ENCODE measurements at places on chromosomes 11 and 22. TPM values are rescaled to one million over a fixed set of nuclear protein-coding genes. Genes with fewer than 3 reads are reported as not detected.
A peak's percentile ranks its signal among the peaks of the same experiment; 100 is the strongest.

DNA sequence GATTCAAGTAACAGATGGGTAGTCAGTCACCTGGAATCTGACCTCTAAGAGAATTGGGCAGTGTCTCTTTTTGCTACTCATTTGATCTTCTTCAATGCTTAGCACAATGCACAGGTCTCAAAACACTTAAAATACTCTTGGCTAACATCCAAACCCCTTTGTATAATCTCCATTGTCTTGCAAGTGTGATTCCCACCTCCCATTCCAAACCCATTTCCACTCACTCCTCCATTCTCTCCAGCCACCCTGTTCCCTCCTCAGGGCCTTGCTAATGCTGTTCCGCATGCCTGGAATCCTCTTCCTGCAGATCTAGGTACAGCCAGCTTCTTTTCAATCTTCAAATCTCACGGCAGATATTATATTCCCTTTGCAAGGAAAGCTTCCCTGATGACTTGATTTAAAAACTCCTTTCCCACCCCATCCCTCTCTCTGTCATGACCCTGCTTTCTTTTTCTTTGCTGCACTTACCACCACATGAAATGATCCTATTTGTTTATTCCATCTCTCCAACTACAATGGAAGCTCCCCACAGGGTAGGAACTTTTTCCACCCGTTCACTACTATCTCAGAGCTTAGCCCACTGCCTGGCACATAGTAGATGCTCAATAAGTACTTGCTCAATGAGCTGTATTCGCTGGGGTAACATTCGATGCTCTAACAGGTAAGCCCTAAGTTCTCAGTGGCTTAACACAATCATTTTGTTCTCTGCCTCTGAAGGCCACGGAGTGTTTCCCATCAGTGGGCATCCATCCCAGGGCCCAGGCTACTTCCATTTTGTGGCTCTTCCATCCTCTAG, 121.7 kb downstream of the MN1 start:
- no peak for DNase-seq

GRCh38 chr22:47784367-47784983, 1022.0 kb downstream of the TBC1D22A start:
- no peak for DNase-seq

DNA sequence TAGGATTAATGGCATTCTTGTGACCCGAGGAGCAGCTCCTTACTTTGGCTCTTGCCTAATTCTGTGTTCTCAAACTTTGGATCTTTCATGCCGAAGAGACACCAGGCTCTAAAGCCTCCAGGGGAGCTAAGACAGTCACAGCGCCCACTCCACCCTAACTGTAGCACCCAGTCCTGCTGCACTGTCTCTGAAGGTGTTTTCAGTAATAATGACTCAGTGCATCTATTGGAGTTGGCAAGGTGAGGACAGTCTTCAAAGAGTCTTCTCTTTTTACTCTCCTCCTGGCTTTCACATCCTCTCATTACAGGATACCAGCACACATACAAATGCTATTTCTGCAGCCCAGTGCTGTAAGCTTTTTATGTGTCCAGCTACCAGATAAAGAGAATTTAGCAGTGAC, 69.4 kb downstream of the PPFIBP2 start:
- no peak for DNase-seq

- DNase-seq, result no peak
These were observed 87.2 kb upstream of the CARD18 start for GRCh38 chr11:105226766-105227165.

DNA sequence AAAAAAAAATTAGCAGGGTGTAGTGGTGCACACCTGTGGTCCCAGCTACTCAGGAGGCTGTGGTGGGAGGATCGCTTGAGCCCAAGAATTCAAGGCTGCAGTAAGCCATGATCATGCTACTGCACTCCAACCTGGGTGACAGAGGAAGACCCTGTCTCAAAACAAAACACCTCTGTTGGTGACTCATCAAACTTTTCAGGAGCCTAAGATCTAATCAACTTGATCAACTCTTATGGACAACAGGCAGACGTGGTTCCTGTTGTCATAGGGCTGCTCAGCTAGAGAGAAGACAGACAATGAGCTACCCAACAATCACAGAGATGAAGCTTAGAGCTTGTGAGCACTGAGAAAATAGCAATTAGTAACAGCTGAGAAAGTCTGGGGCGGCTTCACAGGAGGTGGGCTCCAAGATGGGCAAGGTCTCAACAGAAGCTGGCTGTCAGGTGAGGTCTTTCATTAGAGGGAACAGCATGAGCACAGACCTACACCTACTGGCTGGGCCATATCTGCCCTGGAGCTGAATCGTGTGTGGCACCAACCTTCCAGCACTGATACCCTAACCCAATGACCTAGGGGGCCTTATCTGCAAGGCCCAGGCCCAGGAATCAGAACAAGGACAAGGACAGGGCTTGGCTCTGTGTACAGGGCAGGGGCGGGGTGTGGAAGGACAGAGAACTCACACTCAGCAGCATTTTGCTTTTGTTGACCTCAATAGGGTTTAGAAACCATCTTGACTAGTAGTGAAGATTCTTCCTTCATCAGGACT, 7.2 kb upstream of the UCP3 start:
- DNase-seq, result no peak

DNA sequence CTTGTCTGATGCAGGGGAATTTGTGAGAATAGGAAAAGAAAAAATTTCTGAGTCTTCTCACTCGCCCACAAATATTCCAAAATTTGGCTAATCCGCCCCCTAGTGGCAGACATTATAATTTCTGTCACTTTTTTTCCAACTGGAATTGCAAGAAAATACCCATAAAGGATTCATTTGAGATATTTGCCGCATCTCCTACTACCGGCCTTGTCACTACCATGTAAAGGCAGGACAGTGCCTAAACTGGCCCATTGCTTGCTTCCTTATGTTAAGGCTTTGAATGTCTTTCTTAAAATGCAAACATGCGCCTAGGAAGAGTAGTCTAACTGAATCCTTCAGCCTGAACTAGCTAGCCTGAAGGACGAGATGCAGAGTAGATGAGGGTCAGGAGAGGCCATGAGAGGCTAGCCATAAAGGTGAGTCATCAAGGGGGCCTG, 9.3 kb upstream of the CEP295 start:
- peak; percentile 17 for DNase-seq

GRCh38 chr22:40624770-40625169, 11.7 kb downstream of the MRTFA start:
- no peak for DNase-seq

- DNase-seq, result peak; percentile 86
These were observed 4.3 kb upstream of the BAIAP2L2 start for GRCh38 chr22:38114484-38115398.

GRCh38 chr11:73265278-73265810, 6.8 kb upstream of the P2RY6 start:
- DNase-seq, result no peak

DNA sequence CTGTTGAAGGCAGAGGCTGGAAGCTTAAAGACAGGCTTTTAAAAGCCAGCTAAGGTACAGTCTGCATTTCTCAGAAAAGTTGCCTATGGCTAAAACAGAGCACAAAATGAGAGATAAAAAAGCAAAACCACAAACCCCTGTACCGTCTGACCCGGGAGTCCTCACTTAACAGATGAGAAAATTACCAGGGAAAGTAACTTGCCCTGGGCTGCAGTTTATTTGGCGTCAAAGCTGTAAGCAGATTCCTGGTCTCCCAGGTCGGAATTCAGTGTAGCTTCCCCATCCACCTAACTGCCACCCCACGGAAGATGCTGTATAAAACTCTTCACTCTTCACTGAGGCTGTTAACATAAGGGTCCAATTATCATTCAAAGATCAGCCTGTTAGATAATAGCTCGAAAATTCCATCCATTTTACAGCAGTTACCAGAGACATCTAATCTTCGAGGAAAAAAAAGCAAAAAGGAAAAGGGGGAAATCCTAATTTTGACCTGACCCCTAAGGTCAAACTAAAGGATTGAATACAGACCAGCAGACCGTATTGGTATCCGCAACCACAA, 1.5 kb downstream of the TCF20 start:
- DNase-seq, result no peak

DNA sequence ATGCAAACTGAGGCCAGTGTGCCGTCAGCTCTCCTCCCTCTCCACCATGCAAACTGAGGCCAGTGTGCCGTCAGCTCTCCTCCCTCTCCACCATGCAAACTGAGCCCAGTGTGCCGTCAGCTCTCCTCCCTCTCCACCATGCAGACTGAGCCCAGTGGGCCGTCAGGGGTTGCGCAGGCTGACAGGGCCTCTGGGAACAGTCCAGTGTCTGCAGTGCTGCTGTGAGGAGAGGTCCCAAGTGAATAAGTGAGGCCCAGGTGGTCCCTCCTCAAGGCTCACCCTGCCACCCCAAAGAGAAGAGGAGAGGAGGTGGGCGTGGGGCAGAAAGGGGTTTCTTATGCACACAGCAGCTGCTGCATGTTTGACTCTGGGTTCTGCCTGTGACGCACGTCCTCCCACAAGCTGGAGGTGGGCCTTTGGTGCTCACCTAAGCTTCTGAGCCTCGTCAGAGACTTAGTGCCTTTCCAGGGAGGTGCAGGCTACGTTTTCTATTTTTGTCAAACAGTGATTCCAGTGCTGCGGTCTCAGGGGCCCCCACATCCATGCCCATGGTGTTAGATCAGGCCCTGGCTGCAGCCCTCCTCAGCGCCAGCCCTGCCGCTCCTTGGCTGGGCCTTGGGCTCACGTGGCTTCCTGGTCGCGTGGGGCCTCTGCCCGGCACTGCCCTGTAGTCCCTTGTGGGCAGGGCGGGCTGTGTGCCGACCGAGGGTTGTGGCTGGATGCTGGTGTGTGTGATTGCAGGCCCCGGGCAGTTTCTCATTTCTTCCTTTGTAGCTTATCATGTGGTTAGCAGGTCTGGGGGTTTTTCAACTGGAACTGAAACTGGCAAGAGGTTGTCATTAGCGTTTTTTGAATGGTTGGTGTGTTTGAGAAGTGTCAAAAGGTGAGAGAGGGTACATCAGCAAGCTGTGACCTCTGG, 7.1 kb downstream of the TPCN2 start:
- no peak for DNase-seq

- DNase-seq, result no peak
These were observed 7.8 kb downstream of the UNC93B1 start for GRCh38 chr11:67996051-67996450.

DNA sequence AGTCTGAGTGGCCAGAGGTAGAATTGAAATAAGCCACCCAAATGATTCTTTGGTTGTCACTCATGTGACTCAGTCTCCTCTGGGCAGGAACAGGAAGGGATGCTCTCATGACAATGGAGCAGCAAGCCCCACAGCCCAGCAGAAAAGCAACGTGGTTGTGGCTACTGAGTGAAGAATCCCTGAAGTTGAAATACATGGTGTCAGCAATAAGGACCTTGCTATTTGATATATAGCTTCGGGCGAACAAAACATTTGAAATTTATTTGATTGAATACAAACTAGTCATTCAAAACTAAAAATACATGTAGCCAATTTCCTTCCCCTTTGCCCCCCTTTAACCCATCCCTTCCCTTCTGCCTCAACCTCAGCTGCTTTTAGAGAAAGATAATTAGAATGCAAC, 14.5 kb upstream of the DTX4 start:
- DNase-seq, result no peak

- DNase-seq, result no peak
These were observed 19.3 kb downstream of the CACNA1I start for GRCh38 chr22:39589875-39590274.

DNA sequence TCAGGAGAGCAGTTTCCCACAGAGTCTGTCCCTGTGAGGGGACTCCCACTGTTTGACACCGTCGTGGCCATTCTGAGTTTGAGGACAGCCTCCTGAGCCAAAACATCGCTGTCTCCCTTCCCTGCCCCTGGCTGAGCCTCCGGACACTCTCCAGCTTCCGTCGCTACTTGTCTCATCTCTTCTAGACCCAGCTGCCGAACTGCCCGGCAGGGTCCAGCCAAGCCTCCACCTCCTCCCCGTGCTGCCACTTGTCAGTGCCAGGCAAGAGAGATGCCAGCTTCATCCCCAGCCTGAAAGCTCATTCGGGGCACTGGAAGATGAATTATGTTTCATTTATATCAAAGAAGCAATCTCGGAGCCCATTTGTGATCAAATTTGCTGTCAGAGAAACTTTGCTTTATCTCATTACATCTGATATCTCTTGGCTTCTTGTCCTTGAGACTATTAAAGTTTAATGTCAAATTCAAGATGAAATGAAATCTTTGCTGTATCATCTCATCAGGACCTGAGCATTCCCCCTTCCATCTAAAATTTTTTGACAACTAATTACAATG, 283.9 kb downstream of the BUD13 start:
- DNase-seq, result no peak

DNA sequence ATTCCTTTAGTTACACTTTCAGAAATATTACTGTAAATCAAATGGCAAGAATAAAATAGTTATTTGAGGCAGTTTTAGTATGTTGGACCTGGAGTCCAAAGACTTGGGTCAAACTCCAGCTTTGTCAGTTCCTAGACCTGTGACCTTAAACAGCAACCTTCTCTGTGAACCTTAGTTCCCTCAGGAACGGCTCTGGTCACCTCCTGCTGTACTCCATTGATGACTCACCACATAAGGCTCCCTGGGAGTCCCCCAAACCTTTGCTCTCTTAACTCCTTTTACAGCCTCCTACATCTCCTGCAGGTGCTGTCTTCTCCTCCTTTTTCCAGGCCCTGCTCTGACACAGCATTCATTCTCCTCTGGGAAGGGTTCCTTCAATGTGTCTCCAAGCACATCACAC, 29.1 kb downstream of the LIMK2 start:
- no peak for DNase-seq

- no peak for DNase-seq
These were observed 18.7 kb upstream of the LRP5 start for GRCh38 chr11:68293708-68294107.

GRCh38 chr11:133832096-133832990, 13.0 kb downstream of the SPATA19 start:
- no peak for DNase-seq

- DNase-seq, result no peak
These were observed 1.2 kb downstream of the ARHGEF17 start for GRCh38 chr11:73308961-73309919.

Gene DERL3
- total RNA-seq, result 7.5 TPM

Gene MMP3
- not detected for total RNA-seq

Gene ACTN3
- total RNA-seq, result not detected

Gene ALDH3B2
- total RNA-seq, result not detected

Gene RCOR2
- total RNA-seq, result 0.19 TPM

Gene MFNG
- 83.1 TPM for total RNA-seq

Gene F2
- not detected for total RNA-seq

Gene FDXACB1
- total RNA-seq, result 3.8 TPM

Gene RIBC2
- 6.3 TPM for total RNA-seq

Gene NLRP14
- total RNA-seq, result not detected

Gene OR4D10
- not detected for total RNA-seq

Gene SCGB1C1
- total RNA-seq, result not detected

Gene TRPT1
- 18.3 TPM for total RNA-seq

Gene TREH
- not detected for total RNA-seq

Data from activated naive CD4-positive, alpha-beta T cell treated with anti-CD3 and anti-CD28 coated beads for 36 hours (primary cell).